T follicular helper cell (primary cell): ENCODE measurements at places on chromosomes 5 and 9.

GRCh38 chr9:22169243-22169642 lies 160.1 kb upstream of the CDKN2B start:
- DNase-seq = no peak

GRCh38 chr5:133121611-133122150 lies 69.9 kb downstream of the HSPA4 start:
- DNase-seq = no peak

DNA sequence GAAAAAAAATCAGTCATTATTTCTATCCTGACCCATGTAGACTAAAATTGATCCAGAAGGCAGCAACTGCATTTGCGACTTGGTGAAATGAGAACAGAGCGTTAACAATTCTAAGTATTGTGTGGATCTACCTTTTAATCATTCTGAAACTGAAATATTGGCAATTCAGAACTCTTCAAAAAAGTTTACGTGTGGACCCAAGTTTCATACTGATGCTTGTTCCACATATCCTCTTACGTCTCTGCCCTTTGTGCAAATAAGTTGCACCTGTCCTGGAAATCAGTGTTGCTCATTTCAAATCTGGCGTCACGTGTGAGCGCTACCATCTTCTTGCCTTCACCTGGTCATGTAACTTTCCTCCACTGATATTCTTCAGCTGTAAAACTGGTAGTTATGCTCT lies 74.7 kb downstream of the NTRK2 start:
- DNase-seq = no peak

GRCh38 chr9:20564650-20565049 lies 57.6 kb downstream of the MLLT3 start:
- DNase-seq = no peak

DNA sequence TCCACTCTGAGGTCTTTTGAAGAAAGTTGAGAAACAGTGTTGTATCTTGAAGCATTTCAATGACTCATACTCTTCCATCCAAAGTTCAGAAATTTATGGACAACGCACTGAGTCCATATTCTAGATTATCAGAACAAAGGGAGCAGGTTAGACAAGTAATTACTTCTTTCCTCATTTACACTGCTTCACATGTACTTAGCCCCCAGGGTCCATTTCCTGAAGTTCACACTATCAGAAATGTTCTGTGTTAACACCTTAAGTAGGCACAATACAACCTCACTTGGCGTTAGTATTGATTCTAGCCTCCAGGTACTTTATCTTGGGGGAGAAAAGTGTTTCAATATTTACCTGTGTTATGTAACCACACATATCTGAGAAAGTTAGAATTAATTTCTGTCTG lies 487.9 kb upstream of the DMAC1 start:
- no peak for DNase-seq

DNA sequence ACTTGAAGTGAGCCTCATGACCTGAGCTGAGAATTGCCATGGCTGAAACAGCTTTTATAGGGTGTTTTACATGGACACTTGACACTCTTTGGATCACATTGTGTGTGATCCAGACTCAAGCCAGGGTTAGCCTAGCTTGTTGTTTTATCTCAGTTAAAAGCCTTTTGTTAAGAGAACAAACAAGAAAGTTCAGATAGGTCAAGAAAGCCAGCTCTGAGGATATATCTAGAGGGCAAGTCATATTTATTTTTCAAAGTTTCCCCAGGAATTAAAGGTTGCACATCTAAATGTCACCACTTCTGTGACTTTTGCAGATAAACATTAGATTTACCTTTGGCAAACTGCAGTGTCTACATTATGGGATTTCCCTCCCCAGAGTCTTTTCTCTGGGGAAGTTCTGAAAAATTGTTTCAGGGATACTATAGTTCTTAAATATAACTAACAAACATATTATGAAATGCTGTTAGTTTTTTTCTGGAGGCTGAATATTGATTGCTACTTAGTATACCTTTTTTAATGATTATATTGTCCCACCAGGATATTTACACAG lies 134.5 kb downstream of the C9orf152 start:
- DNase-seq = no peak

DNA sequence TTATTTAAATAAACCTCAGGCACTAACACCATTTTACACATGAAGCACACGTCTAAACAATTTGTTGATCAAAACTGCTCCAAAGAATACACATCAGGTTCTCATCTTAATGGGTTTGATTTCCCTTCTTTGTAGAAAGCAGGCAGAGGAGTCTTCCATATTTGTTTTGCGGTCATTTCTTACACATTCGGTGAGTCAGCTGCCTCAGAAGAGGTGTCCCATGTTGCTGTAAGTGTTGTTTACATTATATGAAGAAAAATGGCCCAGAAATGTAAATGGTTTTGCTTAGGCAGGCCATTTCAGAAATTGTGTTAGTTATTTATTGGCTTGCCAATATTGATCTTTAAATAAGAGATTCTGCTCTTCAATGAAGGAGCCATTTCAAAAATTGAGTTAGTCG lies 325.8 kb downstream of the TENT4A start:
- DNase-seq = no peak

- DNase-seq = no peak
Measured at GRCh38 chr5:10480237-10480985, 38.7 kb downstream of the ROPN1L start.

GRCh38 chr5:104909803-104910202 lies 1347.2 kb upstream of the NUDT12 start:
- DNase-seq = no peak

DNA sequence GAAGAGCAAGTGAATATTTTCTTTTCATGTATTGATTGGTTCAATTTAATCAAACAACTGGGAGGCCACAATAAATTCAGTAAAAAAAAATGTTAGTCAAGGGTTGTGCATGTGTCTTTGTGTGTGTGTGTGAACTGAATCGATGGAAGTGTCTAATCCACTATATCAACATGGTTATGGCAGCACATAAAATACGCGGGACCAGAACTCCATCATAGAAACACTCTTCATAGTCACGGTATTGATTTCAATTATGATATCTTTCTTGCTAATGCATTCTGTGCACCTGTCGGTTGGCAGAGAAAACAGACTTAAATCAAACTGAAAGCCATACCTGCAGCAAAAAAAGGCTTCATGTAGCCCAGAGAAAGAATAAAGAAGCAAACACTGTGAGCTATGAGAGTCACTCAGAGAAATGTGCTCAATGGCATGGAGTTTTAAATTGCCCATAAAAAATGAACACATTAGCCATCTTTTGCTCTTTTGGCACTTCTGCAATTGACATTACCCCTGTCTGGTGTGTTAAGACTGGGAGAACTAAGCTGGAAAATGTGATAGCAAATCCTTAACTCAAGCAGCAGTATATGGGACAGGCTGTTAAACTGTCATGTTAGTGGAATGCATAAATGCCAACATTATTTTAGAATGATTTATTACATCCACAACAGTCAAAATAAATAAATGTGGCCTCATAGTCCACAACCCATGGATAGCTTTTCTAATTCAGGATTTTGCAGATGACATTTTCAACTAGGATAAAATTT lies 642.4 kb upstream of the C9orf72 start:
- DNase-seq = no peak

- DNase-seq = no peak
Measured at GRCh38 chr5:88502179-88503040, 233.8 kb upstream of the TMEM161B start.

DNA sequence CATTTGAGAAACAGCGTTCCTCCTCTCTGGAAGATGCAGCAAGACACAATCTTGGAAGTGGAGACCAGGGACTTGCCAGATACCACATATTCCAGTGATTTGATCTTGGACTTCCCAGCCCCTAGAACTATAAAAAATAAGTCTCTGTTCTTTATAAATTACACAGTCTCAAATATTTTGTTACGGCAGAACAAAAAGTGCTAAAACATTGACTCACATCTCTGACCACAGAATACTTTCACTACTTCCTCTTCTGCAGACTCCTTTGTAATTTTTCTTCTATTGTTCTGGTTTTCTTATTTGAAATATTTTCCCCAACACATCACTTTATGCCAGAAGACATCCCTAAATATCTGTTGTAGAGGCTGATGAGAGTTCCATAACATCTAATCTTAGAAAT lies 706.1 kb upstream of the CDH18 start:
- DNase-seq = no peak

GRCh38 chr5:20367178-20367577 lies 379.2 kb upstream of the CDH18 start:
- no peak for DNase-seq

GRCh38 chr9:136075881-136076678 lies 19.0 kb downstream of the NACC2 start:
- DNase-seq = no peak

DNA sequence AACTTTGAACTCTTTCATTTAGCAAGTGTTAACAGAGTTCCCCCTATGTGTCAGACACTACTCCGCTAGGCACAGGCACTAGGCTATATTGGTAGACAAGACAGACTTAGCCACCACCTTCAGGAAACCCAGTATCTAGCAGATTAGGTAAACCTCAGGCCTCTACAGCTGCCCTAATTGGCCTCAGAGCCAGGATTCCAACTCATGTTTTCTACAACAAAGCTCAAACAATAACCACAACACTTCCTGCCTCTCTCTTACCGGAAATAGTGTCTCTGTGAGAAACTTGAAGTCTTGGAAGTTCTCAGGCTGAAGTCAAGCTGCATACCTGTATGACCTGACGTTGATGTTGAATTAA lies 116.6 kb upstream of the SLC44A1 start:
- DNase-seq = peak; percentile 54

- no peak for DNase-seq
Measured at GRCh38 chr5:39355324-39355723, 9.0 kb downstream of the C9 start.

DNA sequence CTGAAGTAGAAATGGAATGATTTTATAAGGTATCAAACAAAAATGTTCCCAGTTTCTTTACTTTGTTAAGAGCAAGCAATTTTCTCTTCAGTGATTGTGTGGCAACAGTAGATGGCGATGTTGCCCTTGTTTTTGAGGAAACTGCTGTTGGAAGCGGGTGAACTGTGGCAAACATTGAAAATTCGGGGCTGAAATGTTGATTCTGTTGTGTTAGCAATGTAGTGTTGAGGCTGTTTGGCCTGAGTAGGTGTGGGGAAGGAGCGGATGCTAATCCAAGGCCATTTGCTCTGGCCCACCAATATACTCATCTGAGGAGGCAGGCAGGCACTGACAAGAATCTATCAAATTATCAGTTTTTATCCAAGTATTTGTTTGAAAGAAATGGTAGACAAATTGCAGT lies 129.8 kb downstream of the SLC12A2 start:
- DNase-seq = peak; percentile 16

- no peak for DNase-seq
Measured at GRCh38 chr9:88746743-88747398, 211.9 kb downstream of the NXNL2 start.

GRCh38 chr5:51414516-51414915 lies 31.3 kb downstream of the ISL1 start:
- DNase-seq = no peak

GRCh38 chr5:139138109-139138508 lies 60.1 kb downstream of the SIL1 start:
- DNase-seq = no peak

DNA sequence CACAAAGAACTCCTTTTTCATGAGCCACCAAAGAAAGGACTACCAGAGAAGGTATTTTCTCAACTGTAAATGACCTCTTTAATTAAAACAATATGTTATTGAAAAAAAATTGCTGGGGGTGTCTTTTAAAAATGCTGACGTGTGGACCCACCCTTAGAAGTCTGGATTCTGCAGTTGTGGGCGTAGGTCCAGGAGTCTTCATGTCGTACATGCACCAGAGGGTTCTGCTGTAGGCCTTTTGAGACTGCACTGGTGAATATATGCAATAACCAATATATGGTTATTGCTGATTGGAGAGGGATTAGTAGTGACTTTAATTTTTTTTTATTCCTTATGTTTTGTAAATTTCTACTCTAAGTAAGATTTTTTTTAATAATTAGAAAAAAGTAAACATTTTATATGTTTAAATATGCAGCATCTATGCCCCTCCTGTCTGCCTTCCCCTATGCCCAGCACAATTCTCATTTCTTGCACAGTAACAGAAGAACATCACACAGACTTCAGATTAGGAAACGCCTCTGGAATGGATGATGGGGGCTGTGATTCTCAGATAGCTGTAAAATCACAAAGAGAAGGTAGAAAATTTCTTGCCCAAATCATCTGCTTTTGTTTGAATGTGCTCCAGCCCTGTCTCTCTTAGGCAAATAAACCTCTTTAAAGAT lies 102.0 kb downstream of the PTTG1 start:
- no peak for DNase-seq

DNA sequence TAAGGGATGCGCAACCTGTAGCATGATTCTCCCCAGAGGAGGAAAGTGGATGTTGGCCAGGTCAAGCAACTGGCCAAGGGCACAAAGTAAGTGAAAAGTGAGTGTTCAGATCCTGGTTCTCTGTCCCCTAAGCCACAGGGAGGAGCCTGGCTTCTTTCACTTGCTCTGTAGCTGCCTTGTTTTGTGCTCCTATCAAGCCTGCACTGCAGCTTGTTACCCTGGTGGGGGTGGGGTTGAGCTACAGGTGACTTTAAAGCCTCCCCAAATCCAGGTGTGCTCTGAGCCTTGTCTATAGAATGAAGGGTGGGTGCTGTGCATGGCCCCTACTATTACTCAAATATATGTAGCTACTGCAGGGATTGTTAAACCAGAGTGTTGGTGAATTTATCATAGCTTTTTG lies 32.9 kb downstream of the RALGPS1 start:
- DNase-seq = no peak

- DNase-seq = no peak
Measured at GRCh38 chr5:85670417-85670816, 947.3 kb upstream of the COX7C start.

- DNase-seq = no peak
Measured at GRCh38 chr9:137255448-137256114, 454 bp downstream of the NELFB start.

DNA sequence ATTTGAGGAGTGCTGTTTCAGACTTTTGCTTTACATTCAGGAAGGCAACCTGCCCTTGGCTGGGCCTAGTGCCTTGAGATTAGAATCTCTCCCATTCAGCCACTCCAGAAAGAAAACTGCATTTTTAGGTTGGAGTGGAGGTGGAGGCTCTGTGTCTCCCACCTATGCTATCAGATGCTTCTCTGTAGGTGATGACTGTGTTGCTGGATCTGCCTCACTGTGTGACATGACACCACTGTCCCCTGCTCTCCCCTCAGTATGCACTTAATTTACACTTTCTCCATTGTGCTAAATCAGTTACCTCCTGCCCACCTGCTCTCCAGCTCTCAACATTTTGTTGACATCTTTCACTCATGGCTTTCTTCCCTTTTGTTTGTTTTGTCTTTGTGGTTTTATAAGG lies 265.8 kb downstream of the TENT4A start:
- no peak for DNase-seq

DNA sequence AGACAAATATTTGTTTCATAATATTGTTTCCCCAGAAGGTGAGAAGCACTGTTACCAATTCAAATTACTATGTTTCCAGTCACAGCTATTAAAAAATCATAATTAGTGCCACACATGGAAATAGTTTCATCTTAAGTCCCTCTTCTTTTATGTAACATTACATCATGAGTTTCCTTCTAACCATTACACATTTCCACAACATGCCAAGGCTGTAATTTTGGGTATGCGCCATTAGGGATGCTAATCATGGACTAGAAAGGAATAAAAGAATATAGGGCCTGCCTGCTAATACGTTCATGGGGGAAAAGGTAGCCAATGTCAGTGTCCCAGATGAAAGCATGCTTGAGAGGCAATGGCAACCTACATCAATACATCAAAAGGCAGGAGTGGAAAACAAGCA lies 142.5 kb upstream of the LPAR1 start:
- no peak for DNase-seq

- no peak for DNase-seq
Measured at GRCh38 chr5:179795049-179795862, 1.5 kb downstream of the LTC4S start.

GRCh38 chr5:15393146-15393545 lies 106.8 kb upstream of the FBXL7 start:
- DNase-seq = no peak
